T-helper 22 cell (primary cell): ENCODE measurements at places on chromosomes 11 and 22.

GRCh38 chr11:123062892-123063825 is 1.2 kb upstream of the HSPA8 start:
- no peak for DNase-seq

DNA sequence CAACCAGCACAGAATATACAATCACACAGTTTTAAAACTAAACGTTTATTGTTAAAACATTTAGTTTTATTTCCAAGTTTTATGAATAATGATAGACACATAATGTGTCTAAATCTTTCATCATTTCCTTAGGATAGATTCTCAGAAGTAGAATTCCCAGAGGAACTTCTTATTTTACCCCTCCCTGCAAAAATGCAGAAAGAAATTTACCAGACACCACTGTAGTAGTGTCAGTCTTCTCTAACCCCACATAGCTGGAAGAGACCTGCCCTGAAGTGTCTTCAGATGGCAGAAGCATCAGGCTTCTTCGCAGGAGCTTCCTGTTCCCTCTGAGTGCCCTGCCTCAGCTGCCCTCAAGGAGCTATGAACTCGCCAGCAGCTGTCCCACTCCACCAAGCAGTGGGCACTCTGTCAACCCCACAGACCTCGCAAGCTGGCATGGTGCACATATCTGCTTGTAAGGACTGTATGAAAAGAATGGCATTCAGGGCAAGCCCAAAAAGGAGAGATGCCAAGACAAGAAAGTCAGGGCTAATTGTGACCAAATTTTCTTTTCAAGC is 28.5 kb upstream of the PAK1 start:
- no peak for DNase-seq

DNA sequence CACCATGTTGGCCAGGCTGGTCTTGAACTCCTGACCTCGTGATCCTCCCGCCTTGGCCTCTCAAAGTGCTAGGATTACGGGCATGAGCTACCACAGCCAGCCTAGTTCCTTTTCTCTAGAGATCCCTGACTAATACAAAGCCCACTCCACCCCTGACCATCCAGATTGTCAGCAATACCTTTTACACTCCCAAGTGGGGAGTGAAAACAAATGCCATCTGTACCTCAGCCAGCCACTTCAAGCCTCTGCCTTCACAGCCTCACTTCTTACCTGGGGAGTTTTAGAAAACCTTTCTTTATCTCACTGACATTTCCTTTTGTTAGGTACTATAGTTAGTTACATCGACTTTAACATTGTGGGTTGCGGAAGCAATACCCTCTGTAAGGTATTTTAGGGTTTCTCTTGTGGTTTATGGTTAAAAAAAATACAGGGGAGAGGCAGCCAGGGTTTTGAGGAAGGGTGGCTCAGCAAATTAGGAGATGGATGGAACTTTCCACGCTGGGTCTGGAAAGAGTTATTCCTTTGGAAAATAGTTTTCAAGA is 8.9 kb downstream of the TOM1 start:
- no peak for DNase-seq

DNA sequence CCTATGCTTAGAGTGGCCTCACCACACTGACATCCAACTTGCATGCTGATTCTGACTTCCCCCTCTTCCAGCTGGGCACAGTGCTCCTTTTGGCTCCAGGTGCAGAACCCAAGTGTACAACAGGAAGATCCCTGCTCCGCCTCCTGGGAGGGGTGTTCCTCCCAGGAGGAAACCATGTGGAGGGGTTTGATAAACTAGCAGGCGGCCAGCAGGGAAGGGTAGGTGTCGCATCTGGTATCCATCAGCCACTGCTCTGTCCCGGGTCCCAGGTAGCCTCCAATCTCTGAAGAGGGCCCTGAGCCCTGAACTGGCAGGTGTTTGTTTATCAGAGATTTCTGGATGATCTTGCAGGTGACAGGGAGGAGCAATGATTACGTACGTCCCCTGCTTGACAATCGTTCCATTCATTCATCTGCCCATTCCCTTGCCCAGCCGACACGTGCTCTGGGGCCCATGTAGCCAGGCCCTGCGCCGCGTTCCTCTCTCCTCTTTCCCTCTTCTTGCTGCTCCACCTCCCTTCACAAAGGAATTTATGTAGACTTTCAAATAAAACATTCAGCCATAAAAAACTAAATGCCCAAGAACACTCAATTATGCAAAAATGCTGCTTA is 41.2 kb upstream of the MICAL2 start:
- no peak for DNase-seq

DNA sequence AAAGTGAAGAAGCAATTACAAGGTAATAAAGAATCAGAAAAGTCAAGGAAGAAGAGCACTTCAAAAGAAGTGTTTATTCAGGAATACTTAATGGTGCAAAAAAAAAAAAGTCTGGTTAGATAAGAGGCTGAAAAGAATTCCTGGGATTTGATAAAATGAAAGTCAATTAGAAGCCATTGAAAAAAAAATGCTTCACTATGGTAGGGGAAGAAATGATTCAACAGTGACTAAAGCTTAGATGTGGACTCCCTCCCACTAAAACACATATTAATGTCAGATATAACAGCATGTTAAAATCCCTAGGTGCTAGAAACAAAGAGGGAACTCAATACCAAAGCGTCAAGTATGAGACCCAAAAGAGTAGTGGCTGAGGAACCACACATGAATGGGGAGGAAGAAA is 335.3 kb upstream of the PITPNB start:
- DNase-seq: no peak
